ENCODE measurements at places on chromosomes 2 and 18.
A peak's percentile ranks its signal among the peaks of the same experiment; 100 is the strongest.

- peak; percentile 63 for DNase-seq
These were observed at the start of gene COBLL1 for GRCh38 chr2:164841719-164842623. Gene COBLL1 (minus strand): TSS chr2:164841823. CDS start chr2:164841196, 627 bp downstream.

DNA sequence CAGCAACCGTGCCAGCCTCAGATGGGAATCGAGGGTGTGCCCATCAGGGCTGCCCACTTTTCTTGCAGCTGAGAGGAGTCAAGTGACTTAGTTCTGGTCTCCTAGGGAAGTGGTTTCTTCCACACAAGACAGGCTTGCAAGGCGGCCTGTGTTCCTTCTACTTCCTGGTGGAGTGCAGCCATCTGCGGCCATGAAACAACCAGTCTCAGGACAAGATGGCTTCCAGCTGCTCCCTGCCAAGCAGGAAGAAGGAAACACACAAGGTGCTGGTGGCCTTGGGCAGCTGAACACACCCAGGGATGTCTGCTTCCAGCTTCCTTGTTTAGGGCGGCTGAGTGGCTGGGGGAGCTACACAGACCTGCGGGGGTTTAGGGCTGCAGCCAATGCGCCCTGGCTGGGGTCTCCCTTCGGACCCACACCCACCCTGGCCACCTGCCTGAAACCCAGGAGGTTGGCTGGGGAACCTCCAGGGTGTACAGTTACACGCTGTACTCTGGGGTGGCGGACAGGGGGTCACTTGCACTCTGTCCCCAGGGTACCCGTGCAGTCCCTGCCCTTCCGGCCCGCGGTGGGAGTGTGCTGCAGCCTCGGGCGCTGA lies 34.7 kb downstream of the PTPN18 start:
- peak; percentile 38 for DNase-seq

- DNase-seq = no peak
These were observed 88.2 kb upstream of the HK2 start for GRCh38 chr2:74745766-74746165.

DNA sequence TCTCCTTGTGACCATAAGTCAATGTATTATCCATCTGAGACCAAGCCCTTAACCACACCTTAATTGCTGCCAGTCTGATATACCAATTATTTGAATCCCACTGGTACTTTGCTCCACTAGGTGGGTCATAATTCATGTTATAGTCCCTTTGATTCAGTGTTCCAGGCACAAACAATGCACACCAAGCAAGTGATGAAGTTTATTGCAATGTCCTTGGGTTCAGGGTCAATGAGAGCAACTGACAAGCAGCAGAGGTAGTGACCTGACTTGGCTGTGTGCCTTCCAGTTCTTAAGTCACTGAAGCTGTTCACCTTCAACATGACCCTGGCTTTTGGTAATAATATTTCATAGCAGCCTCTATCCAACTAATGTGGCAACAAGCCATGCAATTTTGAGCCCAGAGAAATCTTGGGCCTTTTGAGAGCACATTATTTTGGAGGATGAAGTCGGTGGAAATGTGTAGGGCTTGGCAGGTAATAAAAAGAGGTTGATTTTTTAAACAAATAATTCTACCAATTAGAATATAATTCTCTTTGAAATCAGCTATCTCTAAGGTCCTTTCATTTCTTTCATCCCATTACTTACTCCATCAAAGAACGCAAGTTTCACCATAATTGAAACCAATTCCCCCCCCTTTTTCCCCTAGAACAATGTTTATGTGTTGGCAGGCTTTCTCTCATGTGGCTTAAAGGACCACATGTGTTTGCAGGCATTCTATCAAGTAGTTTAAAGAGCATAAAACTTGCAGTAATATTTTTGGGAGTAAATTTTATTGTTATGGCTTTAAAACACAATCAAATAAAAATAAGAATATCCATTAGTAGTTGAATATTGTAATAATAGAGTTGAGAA lies 3.1 kb upstream of the CPO start:
- DNase-seq = no peak

DNA sequence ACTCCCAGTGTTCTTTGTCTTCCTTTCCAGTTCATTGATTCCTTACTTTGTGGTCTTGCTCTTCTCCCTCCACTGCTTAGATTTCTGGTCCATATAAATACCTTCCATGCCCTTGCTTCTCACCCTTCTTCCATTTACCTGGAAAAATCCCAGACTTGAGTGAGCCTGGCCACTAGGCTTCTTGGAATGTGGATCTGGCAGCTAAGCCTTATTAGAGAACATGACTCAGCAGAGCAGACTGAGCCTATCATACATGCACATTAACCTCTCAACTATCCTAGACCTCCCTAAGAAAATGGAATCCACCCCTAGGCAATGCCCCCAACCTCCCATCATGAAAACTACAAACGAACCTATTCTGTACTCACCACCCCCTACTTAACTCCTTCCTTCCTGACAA lies 127.7 kb downstream of the RHBDD1 start:
- no peak for DNase-seq

DNA sequence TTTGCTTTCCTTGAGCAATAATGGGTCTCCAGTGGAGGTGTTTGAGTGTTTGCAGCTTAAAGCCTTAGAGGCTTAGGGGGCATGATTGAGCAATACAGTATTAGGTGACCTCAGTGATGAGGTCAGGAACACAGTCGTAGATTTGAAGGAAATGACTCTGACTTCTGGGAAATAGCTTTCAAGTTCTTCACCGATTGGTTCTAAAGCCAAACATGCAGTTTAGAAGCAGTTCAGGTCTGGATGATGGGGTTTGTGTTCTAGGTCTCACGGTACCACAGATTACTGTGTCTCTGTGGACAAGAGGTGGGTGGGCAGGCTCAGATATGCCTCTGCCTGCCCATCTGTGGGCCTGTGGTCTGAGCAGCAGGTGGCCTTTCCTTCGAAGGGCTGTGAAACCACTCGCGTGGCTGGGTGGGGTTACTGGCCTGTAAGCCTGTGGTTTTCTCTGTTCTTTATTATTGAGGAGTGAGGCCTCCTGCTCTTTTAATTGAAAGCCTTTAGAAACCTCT lies 7.8 kb downstream of the MTHFD2 start:
- DNase-seq = no peak

DNA sequence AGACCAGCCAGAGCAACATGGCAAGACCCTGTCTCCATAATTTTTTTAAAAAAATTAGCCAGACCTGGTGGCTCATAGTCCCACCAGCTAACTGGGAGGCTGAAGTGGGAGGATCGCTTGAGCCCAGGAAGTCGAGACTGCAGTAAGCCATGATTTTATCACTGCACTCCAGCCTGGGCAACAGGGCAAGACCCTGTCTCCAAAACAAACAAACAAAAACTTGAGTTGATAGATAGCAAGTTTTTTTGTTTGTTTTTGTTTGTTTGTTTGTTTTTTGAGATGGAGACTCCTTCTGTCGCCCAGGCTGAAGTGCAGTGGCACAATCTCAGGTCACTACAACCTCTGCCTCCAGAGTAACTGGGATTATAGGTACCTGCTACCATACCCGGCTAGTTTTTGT lies 18.8 kb downstream of the RELCH start:
- DNase-seq = no peak

- no peak for DNase-seq
These were observed 235.6 kb downstream of the BCL11A start for GRCh38 chr2:60317844-60318243.

DNA sequence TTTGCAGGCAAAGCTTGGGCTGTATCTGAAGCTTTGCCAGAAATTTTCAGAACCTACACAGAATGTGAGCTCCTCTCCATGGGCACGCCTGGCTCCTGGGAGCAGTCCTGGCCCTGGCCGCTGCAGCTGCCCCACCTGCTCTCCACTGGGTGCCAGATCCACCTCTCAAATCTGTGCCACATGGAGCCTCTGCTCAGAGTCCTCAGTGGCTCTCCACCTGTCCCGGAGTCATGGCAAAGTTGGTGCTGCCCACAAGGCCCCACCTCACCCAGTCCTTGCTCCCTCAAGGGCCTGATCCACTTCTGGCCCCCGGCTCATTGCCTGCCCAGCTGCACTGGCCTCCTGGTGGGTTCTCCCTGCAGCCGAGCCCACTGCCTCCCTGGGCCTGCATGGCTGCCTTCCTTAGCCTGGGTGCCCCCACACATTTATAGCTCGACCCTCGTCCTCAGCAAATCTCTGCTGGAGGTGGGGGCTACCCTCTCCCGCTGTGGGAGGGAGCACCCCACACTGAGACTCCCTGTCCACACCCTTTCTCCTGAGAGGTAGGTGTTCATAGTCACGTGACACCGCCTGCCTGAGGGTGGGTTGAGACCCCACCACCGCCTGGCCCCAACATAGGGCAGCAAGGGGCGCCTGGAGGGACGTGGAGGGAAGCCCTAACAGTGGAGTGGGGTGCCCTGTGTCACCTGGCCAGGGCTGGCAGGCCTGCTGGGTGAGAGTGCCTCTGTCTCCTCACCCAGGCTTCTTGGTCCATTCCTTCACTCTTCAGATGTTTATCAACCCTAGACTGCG lies 224.1 kb downstream of the SH3RF3 start:
- DNase-seq = no peak

- no peak for DNase-seq
These were observed 30.2 kb downstream of the NRP2 start for GRCh38 chr2:205712508-205712907.
